Hepatocyte (in vitro differentiated cells): ENCODE measurements at places on chromosomes 6 and 20. TPM values are rescaled to one million over a fixed set of nuclear protein-coding genes. Genes with fewer than 3 reads are reported as not detected.

The MACROD2 gene
- 3.1 and 4.8 TPM in 2 replicates for total RNA-seq

GRCh38 chr6:45305546-45305945, 22.6 kb upstream of the RUNX2 start:
- no peak for DNase-seq

- DNase-seq = no peak
Measured at GRCh38 chr6:90386399-90387382, 90.0 kb upstream of the BACH2 start.

DNA sequence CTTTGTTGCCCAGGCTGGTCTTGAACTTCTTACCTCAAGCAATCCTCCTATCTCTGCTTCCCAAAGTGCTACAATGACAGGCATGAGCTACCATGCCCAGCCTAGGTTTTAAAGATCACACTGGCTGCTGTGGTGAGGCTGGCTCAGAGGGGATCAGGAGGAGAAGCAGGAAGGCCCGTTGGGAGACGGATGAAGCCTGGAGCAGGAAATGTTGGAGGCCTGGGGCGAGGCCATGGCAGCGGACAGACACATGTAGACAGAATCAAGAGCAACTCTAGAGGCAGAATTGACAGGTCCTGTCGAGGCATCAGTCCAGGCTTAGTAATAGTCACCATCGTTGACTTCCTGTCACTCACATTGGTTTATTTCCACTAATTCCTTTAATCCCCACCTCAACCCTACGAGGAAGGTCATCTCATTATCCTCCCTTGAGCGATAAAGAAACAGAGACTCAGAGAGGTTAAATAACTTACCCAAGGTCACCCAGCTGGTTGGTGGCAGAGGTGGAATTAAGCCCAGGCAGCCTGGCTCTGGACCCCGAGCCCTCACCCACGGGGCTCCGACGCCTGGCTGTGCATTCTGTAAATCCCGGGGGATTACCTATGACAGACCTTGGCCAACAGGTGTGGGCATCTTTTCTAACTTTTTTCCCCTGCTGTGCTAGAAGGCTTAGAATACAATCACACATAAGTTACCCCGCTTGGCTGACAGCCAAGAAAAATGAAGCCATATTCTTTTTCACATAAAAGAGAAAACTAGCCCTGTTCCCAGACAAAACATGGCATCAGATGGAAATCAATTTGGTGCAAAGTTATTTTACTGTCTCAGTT, 113.4 kb downstream of the EYA2 start:
- no peak for DNase-seq

- DNase-seq = peak; percentile 30
Measured at GRCh38 chr6:56570413-56571359, 72.0 kb downstream of the DST start.
